ENCODE measurements at places on chromosomes 6 and 20.

- peak; percentile 22 for DNase-seq
Observed at GRCh38 chr6:111973927-111974639, 79.8 kb upstream of the CCN6 start.

GRCh38 chr20:1912053-1912452, 16.8 kb downstream of the SIRPA start:
- no peak for DNase-seq

GRCh38 chr6:5749651-5750215, 257.0 kb downstream of the NRN1 start:
- DNase-seq: no peak

DNA sequence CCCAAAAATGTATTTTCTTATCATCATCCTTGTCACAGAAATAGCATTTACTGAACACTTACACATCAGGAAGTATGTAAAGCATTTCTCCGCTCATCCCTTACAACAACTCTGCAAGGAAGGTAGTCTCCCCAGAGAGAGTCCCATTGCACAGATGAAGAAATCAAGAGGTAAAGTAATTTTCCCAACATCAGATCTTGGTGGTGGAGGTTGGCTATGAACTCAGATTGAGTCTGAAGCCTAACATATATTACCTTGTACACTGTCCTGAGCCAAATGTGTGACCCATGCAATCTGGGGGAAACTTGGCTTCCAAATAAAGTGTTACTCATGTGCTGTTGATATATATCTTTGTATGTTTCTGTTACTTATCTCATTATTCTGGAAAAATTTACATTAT, 31.4 kb downstream of the MAN1A1 start:
- DNase-seq: no peak

DNA sequence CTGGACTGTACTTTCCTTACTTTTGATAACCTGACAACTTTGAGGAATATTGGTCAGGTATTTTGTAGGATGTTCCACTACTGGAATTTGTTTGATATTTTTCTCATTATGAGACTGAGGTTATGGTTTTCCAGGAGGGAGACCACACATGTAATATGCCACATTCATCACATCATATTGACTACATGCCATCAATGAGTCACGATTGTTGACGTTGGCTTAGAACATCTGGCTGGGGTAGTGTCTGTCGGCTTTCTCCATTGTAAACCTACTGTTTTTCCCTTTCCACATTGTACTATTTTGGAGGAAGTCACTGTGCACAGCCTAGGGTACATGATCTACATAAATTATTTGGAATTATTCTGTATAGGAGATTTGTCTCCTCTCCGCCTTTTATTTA, 1.4 kb upstream of the STX11 start:
- peak; percentile 7 for DNase-seq

DNA sequence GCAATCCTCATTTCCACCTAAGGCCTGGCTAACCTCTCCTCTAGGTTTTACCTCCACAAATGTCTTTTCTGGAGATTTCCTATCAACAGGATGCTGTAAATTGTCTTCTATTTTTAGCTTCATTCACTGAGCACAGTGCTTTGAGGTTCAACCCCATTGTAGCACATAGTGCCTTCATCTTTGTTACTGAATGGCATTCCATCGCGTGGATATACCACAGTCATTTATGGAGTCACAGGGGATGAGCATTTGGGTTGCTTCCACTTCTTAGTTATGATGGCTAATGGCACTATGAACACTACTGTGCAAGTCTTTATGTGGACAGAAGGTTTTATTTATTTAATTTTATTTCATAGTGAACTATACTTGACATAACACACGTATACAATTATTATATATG, 387.1 kb downstream of the SMOC2 start:
- no peak for DNase-seq

- DNase-seq: no peak
Observed at GRCh38 chr6:157222201-157222981, 100.9 kb downstream of the TMEM242 start.

DNA sequence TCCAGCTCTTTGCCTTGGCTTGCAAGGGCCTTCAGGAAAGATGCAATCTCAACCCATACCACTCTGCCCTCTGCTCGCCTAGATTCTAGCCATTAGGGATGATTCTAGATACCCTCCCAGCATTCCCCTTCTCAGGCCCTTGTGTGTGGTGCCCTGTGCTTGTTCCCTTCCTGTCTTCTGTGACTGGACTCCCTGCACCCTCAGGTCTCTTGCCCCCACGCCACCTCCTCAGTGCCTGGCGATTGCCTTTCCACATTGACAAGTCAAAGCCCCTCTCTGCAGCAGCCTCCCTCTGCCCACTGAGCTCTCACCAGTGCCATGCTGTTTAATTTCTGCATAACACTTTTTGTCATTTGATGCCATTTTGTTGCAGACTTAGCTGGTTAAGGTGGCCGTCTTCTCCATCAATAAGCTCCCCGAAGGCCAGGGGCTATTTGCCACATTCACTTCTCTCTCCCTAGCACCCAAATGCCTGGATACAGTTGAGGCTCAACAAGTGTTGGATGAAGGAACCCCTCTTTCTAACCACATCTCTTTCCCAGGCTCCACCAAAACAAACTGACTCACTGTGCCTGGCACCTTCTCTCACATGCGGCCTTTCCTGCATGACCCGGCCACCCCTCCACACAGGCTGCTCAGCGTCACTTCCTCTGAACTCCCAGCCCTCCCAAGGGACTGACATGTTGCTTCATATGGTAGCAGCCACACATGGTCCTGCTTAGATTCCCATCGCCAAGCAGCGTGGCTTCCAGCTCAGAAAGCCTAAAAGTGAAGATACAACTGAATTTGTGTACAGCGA, 4.6 kb upstream of the TXNDC5 start:
- DNase-seq: no peak

DNA sequence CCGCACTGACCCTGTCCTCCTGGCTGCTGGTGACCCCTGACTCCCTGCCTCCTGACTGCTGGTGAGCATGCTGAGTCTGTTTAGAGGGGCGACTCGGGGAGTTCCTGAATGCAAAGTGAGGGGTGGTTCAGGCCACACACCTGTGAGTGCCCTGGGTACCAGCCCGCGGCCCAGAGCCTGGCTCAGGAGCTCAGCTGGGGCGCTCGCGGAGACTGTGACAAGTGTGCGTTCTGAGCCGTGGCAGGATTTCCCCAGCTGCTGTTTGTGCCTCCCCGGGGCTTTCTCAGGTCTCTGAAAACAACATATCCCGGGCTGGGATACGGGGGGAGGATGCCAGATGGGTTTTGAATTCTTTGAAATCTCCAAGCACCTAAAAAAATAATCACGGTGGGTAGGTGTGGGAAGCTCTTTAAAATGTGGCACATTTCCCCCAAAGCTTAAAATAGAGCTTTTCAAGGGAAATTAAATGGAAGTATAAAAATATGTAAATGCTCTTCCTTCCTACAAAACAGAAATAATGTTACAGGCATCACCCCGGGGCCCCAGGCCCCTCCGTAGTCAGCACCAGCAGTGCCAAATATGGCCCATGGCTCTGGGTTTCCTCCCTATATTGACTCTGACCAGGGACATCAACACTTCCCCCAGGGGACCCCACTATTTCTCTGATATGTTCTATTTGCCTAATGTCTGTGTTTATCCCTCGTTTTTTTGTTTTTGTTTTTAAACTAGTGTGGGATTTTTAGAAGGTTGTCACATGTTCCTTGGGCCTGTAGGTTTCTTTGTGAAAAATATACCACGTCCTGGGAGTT, 49.9 kb upstream of the TAGAP start:
- DNase-seq: no peak

DNA sequence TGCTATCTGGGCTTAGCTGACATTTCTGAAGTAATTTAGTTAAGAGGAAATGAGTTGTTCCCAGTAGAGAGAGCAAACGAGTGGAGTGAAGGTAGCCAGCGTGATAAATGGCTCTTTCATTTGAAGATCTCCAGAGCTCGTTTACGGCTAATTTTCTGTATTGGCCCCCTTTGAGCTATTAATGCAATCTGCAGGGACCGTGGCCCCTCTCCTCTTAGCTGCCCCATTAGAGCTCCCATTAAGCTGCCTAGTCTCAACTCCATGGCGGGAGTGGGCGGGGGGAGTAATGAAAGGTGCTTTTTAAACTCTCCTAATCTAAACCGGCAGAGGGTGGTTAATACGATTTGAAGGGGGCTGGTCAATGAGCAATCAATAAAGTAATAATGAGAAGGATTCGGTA, 12.5 kb downstream of the TFAP2B start:
- no peak for DNase-seq

GRCh38 chr20:41172296-41173140, 35.2 kb downstream of the PLCG1 start:
- DNase-seq: no peak

Measured in DMS53 (cell line).